ENCODE measurements at places on chromosomes 3 and 15. TPM values are rescaled to one million over a fixed set of nuclear protein-coding genes. Genes with fewer than 3 reads are reported as not detected.

GRCh38 chr3:84100861-84101260 is 857.9 kb upstream of the CADM2 start:
- no peak for DNase-seq

DNA sequence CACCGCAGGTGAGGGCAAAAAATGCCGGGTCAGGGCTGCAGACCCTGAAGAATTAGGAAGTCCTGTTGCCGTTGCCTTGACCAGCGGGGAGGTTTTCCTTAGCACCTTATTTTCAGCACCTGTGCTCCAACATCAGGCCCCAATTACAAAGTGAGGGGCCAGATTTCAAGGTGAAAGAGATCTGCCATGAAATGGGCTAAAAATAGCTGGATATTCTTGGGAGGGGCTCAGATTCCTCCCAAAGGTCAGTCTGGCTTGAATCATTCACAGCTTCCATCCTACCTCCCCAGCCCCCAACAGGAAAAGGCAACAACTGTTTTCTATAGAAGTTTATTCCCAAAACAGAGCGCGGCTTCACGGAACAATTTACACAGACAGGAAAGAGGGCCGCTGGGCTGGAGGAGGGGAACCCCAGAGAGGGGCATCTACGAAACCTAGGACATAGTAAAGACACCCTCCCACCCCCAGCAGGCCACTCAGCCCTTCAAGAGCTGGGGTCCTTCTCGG is 941 bp upstream of the SLC26A6 start:
- DNase-seq = no peak

GRCh38 chr15:40787991-40788390 is 18.2 kb downstream of the C15orf62 start:
- no peak for DNase-seq

GRCh38 chr3:188927971-188928370 is 243.8 kb upstream of the TPRG1 start:
- DNase-seq = no peak

GRCh38 chr3:58077596-58078285 is 69.5 kb downstream of the FLNB start:
- DNase-seq = no peak

DNA sequence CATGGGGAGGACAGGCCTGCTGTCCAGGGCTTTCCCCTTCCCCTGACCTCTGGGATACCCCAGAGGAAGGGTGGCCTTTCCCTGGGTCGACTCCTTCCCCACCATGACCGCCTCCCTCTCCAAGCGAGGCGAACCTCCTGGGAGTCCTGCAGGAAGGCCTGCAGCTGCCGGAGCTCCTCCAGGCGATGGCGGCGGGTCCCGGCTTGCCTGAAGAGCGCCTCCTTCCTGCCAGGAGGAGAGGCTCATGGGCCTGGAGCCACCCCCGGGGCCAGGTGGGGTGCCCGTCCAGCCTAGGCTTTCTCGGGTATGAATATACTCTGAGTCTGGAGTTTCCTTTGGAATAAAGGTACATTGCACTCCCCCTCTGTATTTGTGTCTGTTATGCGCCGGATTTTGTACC is 20.1 kb downstream of the PLA2G4B start:
- DNase-seq = no peak

- DNase-seq = no peak
Measured at GRCh38 chr3:46895204-46895660, 17.7 kb downstream of the PTH1R start.

DNA sequence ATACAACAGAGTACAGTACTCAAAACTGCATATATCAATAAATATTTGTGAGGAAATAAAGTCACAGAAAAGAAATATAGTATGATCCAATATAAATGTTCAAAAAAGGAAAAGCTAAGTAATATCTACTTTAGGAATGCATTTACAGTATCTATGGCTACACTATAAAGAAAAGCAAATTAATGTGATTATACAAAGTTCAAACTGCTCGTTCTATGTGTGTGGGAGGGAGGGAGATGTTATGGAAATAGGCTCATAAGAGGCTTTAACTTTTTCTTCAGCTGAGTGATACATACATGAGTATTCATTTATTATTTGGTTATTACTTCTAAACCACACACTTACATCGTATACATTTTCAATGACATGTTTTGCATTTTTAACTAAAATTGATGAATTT is 377.7 kb upstream of the AGTR1 start:
- no peak for DNase-seq

DNA sequence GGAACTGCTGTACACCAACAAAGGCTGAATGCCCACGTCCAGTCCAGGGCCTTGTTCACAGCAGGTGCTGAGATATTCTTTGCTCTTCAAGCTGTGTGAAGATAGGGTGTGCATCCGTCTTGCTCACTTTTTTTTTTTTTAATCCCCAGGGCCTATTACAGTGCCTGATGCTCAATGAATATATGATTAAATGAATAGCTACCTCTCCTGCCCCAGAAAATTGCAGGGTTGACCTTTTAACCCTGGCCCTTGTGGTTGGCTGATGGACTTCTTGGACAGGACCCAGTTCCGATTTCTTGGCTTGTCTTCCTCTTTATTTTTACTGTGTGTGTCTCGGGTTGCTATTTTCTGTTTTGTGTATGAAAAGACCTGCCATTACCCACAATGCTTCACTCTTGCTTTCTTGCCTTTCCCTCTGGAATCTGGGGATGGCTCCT is 2.9 kb upstream of the FYTTD1 start:
- DNase-seq = no peak

DNA sequence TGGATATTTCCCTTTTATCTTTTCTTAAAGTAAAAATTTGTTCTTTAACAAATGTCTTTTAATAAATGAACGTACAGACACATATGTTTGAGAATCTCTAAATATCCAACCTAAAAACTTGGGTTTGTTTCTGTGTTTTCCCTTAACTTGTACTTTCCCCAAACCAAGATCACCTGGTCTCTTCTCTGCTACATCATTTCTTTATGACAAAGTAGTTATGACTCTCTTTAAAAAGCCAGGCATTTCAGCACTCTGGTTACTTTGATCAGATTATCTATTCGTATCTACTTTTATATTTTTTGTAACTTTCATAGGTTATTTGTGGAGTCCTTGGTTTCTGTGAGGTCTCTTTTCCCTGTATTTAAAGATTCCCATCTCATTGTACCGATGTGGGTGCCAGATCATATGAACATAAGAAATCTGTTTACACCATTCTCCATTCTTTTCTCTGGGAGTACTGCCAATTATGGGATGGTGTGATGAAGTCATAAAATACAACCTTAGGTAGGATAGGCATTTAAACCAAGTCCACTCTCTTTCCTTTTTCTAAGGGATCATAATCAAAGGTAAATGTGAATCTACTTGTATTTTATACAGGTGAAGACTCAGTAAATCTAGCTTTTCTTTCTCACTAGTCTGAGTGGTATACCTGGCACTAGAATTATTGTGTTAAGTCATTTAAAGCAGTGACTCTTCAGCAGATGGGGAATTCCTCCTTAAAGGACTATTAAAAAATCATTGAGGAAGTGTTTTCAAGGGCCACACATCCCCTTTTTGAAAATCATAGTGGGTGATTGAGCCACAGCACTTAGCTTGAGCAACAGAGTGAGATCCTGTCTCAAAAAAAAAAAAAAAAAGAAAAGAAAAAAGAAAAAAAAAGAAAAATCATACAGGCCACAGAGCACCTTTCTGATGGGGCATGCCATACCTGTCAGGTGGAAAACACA is 12.4 kb upstream of the NFKBIZ start:
- no peak for DNase-seq

DNA sequence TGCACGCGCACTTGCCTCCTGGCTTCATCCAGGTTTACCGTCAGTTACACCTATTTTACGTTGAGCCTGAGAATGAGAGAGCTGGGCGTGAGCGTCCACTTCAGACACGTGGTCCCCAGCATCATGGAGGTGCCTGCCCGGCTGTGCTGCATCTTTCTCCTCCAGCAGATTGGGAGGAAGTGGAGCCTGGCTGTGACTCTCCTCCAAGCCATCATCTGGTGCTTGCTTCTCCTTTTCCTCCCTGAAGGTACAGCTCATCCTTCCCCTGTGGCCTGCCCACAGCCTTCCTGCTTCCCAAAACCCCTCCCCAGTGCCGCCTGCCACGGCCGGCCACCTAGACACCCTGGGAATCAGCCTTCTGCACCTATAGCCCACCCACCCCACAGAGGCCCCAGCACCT is 31.6 kb downstream of the SLC22A14 start:
- DNase-seq = no peak

- DNase-seq = no peak
Measured at GRCh38 chr3:94285872-94286271, 223.0 kb downstream of the NSUN3 start.

DNA sequence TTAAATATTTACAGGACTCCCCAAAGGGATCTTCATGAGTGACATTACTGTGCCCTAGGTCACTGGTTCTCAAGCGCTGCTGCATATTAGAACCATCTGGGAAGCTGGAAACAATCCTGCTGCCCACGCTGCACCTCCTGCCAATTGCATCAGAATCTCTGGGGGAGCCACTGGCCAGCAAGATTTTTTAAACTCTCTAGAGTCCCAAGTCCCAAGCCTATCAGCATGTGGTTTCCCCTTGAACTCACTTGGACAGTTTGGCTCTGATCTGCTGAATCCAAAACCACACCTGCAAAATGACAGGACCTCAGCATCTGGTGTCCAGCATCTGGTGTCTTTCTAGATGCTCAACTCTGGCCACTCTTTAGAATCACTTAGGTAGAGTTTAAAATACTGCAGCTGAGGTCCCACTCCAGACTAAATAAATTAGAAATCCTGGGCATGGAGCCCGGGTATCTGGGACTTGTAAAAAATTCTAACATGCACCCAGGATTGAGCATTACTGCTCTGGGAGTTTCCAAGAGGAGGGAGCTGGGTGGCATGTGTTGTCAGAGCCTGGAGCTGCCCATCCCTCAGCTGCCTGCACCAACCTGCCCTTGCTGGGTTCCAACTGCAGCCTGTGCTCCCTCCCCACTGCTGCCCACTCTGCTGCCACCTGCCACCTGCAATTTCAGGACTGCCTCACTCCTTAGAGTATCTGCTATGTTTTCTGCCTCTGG is 311.3 kb downstream of the SLC9A9 start:
- no peak for DNase-seq

- DNase-seq = no peak
Measured at GRCh38 chr3:160950542-160950941, 154.6 kb downstream of the B3GALNT1 start.

DNA sequence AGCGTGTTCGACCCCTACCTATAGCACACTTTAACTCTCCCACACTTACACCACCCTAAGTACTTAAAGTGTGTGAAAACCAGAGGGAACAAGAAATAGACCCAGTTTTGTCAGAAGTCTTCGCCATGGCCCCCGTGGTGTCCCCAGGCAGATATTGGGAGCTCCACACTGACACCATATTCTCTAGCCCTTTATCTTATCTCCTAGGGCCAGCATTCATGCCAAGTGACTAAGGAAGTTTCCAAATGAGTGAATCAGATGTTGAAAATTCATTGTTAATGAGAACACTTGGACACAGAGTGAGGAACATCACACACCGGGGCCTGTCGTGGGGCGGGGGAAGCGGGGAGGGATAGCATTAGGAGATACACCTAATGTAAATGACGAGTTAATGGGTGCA is 31.8 kb downstream of the P3H2 start:
- DNase-seq = no peak

- no peak for DNase-seq
Measured at GRCh38 chr15:64599716-64600115, 139.3 kb downstream of the ZNF609 start.

GRCh38 chr3:181713280-181713647 is 1.5 kb downstream of the SOX2 start:
- no peak for DNase-seq

DNA sequence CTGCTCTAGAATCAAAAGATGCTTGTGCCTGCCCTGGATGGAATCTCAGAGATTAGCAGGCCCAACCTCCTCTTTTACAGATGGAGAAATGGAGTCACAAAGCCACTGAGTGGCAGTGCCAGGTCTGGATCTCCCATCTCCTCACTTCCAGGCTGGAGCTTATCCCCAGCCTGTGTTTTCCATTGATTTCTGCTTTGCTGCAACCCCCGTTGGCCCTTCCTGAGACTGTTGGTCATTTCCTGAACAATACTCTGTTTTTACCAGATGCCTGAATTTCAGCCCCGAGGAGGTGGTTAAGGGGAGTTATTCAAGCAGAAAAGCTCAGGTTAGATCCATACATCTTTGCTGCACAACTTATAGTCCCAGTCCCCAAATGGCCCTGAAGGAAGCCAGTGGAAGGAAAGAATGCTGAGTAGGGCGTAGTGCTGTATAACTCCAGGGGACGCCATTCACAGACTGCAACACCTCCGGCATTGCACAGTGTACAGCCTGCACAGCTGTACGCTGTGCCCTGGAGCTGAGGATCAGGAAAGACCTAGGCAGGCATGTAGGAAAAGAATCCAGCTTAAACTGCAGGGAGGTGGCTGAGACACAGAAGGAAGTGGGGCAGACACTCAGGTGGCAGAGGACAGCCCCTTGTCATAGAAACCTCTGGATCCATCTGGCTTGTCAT is 77.5 kb downstream of the RPLP1 start:
- DNase-seq = no peak

- no peak for DNase-seq
Measured at GRCh38 chr15:68666120-68666811, 87.5 kb downstream of the CORO2B start.

DNA sequence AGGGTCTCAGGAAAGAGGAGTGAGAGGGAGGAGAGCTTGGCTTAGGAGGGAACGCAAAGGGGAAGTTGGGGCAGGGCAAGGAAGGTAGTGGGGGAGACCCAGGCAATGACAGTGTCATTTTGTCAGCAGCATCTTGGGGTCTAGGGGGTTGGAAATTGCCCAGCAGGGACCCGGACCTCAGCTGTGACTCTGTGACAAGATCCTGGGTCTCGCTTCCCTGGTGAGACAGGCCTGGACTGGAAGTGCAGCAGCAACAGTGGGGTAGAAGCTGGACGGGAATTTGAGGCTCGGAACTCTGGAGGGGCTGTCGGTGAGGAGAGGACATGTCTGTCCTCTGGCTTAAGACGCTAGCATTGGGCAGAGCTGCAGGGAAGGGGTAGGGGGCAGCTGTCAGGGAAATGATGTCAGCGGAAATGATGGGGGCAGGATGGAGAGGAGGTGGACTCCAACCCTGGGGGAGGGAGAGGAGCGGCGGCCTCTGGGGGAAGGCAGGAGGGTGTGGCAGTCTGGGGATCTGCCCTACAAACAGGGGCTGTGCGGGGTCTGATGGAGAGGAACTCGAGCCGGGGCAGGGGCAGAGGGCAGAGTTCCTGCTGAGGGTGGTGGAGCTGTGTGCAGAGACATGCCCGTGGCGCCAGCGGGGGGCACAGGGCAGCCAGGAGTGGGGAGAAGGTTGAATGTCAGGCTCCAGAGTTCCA is 12.3 kb downstream of the ANPEP start:
- no peak for DNase-seq

The ITIH3 gene
- polyA plus RNA-seq = 0.86 TPM

The DNAH12 gene
- not detected for polyA plus RNA-seq

The CCR8 gene
- polyA plus RNA-seq = not detected

The C2CD4A gene
- not detected for polyA plus RNA-seq

The KCNMB3 gene
- polyA plus RNA-seq = 0.89 TPM

The PGBD4 gene
- polyA plus RNA-seq = 1.6 TPM

The FBLN2 gene
- 23.9 TPM for polyA plus RNA-seq

The PATL2 gene
- 0.50 TPM for polyA plus RNA-seq

The RAD18 gene
- polyA plus RNA-seq = 6.7 TPM

The U2SURP gene
- 71.9 TPM for polyA plus RNA-seq

Data from AG04450 (cell line).